ENCODE measurements at places on chromosomes 11 and 22. TPM values are rescaled to one million over a fixed set of nuclear protein-coding genes. Genes with fewer than 3 reads are reported as not detected.

The SMIM38 gene
- total RNA-seq, result 0.49 TPM

GRCh38 chr22:32079130-32080089 is 36.3 kb downstream of the SLC5A1 start:
- no peaks in the 10 kb centered on the region for H3K4me1 ChIP-seq
- no peak overlapping the region for H3K4me3 ChIP-seq
- H3K36me3 ChIP-seq, result no peaks in the 10 kb centered on the region
- no peak overlapping the region for H3K27ac ChIP-seq

The PGA3 gene
- not detected for total RNA-seq

- H3K4me3 ChIP-seq, result no peak overlapping the region
- peak overlapping the region; percentile 49 for H3K27ac ChIP-seq
- peaks cover 50% of the 10 kb centered on the region for H3K36me3 ChIP-seq
- peak; percentile 43 for DNase-seq
- peaks cover 5% of the 10 kb centered on the region for H3K4me1 ChIP-seq
Observed at GRCh38 chr11:662689-663274, 25.7 kb downstream of the DRD4 start.

DNA sequence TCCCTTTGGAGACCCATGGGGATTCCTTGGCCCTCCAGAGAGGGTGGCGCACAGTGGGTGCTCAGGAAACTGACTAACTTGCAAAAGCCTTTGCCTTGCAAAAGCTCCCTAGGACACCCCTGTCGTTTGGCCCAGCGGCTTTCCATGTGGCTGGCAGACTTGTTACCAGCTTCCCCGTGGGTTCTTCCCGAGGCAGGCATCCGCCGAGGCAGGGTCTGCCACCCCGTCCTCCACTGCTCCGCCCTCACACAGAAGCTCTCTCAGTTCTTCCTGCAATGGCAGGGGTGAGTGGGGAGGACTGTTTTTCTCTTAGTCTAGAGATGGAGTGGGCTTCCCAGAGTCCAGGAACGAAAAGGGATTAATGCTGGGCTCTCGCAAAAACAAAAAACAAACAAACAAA is 23.0 kb downstream of the ALX4 start:
- H3K36me3 ChIP-seq, result no peaks in the 10 kb centered on the region
- H3K27ac ChIP-seq, result no peak overlapping the region
- peaks cover 5% of the 10 kb centered on the region for H3K27me3 ChIP-seq
- DNase-seq, result no peak
- no peaks in the 10 kb centered on the region for H3K4me1 ChIP-seq

- H3K27ac ChIP-seq, result no peak overlapping the region
- no peak overlapping the region for H3K4me3 ChIP-seq
- no peaks in the 10 kb centered on the region for H3K36me3 ChIP-seq
- no peaks in the 10 kb centered on the region for H3K27me3 ChIP-seq
- H3K4me1 ChIP-seq, result peaks cover 7% of the 10 kb centered on the region
Observed at GRCh38 chr11:2849994-2850770, 35.4 kb downstream of the CDKN1C start.

DNA sequence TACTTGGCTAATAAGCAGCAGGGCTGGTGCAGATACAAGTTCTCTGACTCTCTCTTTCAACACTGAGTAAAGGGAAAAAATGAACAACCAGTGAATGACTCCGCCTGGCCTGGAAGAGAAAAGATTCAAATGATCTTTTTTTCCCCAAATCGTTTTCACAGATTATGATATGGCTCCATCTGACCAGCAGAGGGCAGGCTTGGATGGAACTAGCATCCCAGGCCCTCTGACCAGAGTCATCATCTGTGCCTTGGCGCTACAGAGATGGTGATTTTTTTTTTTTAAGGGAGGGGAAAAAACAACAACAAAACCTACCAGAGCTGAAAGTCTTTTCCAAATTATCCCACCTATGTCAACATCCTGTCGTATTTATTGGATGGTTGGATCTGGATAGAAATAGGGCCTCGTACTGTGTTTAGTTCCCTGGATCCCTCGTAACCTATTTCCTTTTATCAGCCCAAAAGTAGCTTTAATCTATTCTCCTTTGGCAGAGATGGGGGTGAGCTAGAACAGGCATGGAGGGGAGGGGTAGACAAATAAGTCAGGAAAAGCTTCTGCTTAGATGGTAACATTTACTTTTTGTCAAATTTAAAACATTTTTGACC is 69.7 kb downstream of the PRSS23 start:
- no peaks in the 10 kb centered on the region for H3K36me3 ChIP-seq
- no peaks in the 10 kb centered on the region for H3K4me1 ChIP-seq
- no peak overlapping the region for H3K27ac ChIP-seq
- DNase-seq, result no peak

DNA sequence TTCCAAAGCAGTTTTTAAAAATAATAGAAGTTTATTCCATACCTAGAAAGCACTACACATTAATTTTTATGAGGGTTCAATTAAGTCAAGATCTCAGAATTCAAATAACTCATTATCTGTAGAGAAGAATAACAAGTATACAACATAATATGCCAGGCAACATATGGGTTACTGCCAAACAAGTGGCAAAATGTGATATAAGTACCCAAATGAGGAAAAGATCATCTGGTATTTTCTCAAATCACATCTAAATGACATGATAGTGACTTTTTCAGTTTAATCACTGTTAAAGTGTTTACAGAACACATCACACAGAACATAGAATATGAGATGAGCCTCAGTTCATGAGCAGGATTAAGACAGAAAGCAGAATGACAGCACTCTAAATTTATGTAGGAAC is 123.3 kb downstream of the FCHSD2 start:
- no peaks in the 10 kb centered on the region for H3K27me3 ChIP-seq
- no peak overlapping the region for H3K4me3 ChIP-seq
- H3K36me3 ChIP-seq, result peaks cover 16% of the 10 kb centered on the region
- DNase-seq, result no peak
- peaks cover 27% of the 10 kb centered on the region for H3K4me1 ChIP-seq

- H3K4me1 ChIP-seq, result no peaks in the 10 kb centered on the region
- H3K27me3 ChIP-seq, result no peaks in the 10 kb centered on the region
- DNase-seq, result no peak
- no peak overlapping the region for H3K27ac ChIP-seq
- H3K4me3 ChIP-seq, result no peak overlapping the region
Observed at GRCh38 chr11:84675396-84676025, 951.6 kb downstream of the DLG2 start.

DNA sequence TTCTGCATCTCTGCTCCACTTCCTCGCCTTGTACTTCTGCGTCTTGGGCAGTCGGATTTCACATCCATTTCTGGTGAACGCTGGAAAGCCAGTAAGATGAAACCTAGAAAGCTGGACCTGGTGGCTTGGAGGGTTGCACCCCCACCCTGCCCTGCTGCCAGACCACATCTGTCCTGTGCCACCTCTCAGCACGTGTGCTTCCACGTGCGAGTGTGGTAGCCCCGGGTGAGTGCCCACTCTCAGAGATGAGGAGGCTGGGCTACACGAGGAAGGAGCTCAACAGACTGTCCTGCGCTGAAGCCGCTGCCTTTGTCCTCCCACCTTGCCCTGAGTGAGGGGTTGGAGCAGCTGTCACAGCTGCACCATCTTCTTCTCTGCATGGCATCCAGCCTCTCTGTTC is 77.5 kb downstream of the NTM start:
- DNase-seq, result no peak
- no peak overlapping the region for H3K4me3 ChIP-seq
- no peaks in the 10 kb centered on the region for H3K36me3 ChIP-seq
- H3K27me3 ChIP-seq, result no peaks in the 10 kb centered on the region
- no peak overlapping the region for H3K27ac ChIP-seq

DNA sequence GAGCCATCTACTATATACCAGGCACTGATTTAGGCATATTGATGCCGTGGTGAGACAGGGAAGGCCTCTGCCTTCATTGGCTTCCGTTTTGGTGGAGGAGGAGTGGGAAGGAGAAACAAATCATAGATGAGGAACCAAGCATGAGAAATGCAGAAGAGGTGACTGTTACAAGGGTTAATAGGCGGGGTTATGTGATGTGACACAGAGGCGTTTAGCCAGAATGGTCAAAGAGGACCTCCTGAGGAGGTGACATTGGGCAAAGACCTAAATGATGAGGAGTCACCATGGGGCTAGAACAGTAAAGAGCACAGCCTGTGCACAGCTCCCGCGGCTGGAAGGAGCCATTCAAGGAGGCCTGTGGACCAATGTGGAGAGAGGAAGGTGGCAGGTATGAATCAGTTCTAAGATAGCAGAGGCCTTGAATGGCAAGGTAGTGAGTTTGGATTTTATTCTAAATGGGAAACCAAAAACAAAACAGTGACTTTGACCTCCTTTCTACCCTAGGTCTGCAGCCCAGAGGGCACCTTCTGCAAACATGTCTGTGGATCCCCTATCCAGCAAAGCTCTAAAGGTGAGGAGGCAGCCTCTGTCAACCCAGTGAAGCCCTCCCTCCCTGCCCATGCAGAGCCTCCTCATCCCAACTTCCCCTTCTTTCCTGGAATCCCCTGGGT is 11.7 kb downstream of the MAFF start:
- no peak for DNase-seq
- peak overlapping the region; percentile 26 for H3K4me3 ChIP-seq
- peak overlapping the region; percentile 66 for H3K27ac ChIP-seq
- H3K36me3 ChIP-seq, result no peaks in the 10 kb centered on the region

The MACROD1 gene
- total RNA-seq, result 10.8 TPM

- DNase-seq, result no peak
- H3K4me3 ChIP-seq, result no peak overlapping the region
- H3K27me3 ChIP-seq, result peaks cover 11% of the 10 kb centered on the region
- no peaks in the 10 kb centered on the region for H3K36me3 ChIP-seq
Observed at GRCh38 chr11:126716456-126717083, 284.0 kb downstream of the KIRREL3 start.

DNA sequence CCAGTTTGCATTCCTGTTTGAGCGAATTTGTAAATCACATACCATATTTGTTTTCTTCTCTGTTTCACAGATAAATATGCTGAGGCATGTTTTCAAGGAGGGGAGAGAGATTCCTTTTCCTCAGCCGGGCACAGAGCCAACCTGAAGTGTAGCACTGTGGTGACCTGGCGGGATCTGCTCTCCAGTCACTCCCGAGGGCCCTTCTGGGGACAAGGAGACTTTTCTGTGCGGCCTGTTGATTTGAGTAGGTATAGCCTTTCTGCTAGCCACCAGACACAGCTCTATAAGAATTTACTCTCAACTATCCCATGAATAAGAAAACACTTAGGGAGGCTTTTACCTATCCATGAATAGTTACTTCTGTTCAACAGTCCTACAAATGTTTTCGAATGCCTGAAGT is 63.5 kb upstream of the FDX1 start:
- no peak overlapping the region for H3K27ac ChIP-seq
- DNase-seq, result no peak
- no peaks in the 10 kb centered on the region for H3K36me3 ChIP-seq
- H3K27me3 ChIP-seq, result no peaks in the 10 kb centered on the region

GRCh38 chr11:1881442-1882264 is 10.0 kb downstream of the PRR33 start:
- no peak overlapping the region for H3K4me3 ChIP-seq
- no peak for DNase-seq

GRCh38 chr22:41998361-41999261 is at the start of gene WBP2NL:
Gene WBP2NL, plus strand, starts transcription at chr22:41998788. Its CDS starts 31 bp downstream, at chr22:41998819.
- H3K4me1 ChIP-seq, result peaks cover 18% of the 10 kb centered on the region
- H3K27ac ChIP-seq, result peak within 1 kb of the TSS; percentile 95
- H3K4me3 ChIP-seq, result peak within 1 kb of the TSS; percentile 95
- peaks cover 5% of the 10 kb centered on the region for H3K27me3 ChIP-seq
- no peaks in the 10 kb centered on the region for H3K36me3 ChIP-seq

The APOA4 gene
- not detected for total RNA-seq

GRCh38 chr11:118789501-118790356 is 1.2 kb downstream of the DDX6 start:
- H3K27me3 ChIP-seq, result no peaks in the 10 kb centered on the region
- H3K36me3 ChIP-seq, result peaks cover 10% of the 10 kb centered on the region
- DNase-seq, result no peak

DNA sequence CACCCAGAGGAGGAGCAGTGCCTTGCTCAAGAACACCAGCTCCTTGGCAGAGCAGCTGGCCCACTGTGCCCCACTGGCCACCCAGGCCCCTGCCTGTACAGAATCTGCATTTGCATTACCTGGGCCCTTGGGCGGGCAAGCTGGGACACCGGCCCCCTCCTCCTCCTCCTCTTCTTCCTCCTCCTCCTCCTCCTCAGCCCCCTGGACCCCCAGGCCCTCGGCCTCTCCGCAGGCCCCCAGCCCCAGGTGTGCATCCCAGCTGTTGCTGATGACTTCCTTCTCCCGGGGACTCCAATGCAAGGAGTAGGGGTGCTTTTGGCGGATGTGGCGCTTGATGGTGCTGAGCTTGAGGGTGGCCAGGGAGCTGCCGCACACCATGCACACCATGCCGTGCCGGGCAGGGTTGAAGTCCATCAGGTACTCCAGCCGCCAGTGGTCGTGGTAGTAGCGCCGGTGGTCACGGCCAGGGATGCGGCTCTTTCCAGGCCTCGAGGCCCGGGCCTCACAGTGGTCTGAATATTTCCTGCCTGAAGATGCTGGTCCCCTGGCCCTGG is 2.8 kb downstream of the ZFTA start:
- H3K36me3 ChIP-seq, result no peaks in the 10 kb centered on the region
- no peaks in the 10 kb centered on the region for H3K27me3 ChIP-seq
- peak overlapping the region; percentile 40 for H3K27ac ChIP-seq
- peaks cover 7% of the 10 kb centered on the region for H3K4me1 ChIP-seq
- DNase-seq, result no peak

The NLRP14 gene
- total RNA-seq, result not detected
